Activated CD4-positive, alpha-beta T cell treated with anti-CD3 and anti-CD28 coated beads, Interleukin-2, amount 10 ng/mL, durations not matched to agents 24 days and 14 days (primary cell): ENCODE measurements at places on chromosomes 2 and 18. TPM values are rescaled to one million over a fixed set of nuclear protein-coding genes. Genes with fewer than 3 reads are reported as not detected.

GRCh38 chr18:45722899-45723298, 1.1 kb upstream of the SLC14A1 start:
- peak; percentile 91 for DNase-seq
- H3K27me3 ChIP-seq, result peaks cover 31% of the 10 kb centered on the region
- H3K27ac ChIP-seq, result no peak overlapping the region
- no peaks in the 10 kb centered on the region for H3K36me3 ChIP-seq

TBR1 gene
- 0.16 TPM in 1 of 2 replicates, not detected in the other for total RNA-seq

CCDC148 gene
- total RNA-seq, result not detected in 2 replicates

DNA sequence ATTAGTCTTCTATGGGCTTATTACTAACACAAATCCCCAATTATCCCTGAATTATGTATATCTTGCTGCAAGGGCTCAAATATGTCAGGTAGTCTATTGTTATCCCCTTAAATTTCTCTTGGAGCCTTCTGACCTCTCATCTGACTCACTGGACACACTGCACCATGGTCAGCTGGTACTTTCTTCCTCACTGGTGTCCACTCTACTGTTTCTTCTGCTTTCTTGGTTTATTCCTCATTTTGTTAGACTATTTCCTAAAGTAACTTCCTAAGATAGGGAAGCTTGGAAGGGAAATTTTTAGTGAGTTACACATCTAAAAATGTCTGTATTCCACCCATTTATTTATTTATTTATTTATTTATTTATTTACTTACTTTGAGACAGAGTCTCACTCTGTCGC, 26.5 kb downstream of the WDR35 start:
- no peak for DNase-seq
- H3K36me3 ChIP-seq, result peaks cover 2% of the 10 kb centered on the region
- H3K27me3 ChIP-seq, result no peaks in the 10 kb centered on the region
- H3K27ac ChIP-seq, result no peak overlapping the region
- H3K4me1 ChIP-seq, result no peaks in the 10 kb centered on the region

DNA sequence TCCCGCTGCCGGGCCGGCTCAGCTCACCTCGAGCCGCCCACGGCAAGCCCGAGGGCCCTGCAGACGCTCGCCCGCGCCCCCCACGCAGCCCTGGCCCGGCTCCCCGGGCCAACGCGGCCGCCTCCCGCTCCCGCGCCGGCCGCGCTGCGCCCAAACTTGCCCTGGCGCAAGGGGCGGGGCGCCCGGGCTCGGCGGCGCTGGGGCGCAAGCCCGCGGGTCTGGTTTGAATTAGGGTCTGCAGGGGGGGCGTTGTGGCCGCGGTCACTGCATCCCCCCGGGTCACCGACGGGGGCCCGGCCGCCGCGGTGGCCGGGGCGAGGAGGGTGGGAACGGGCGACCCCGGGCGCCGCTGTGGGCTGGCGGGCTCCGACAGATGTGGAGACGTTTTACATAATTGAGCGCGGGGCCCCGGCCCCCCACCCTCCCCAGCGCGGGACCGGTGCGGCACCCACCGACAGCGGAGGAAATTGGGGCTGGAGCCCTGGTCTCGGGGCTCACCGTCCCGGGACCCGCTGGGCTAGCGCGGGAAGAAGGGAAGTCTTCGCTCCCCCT, 690 bp downstream of the SDC1 start:
- H3K27ac ChIP-seq, result no peak overlapping the region
- no peaks in the 10 kb centered on the region for H3K36me3 ChIP-seq
- peaks cover 58% of the 10 kb centered on the region for H3K27me3 ChIP-seq
- H3K4me1 ChIP-seq, result peaks cover 5% of the 10 kb centered on the region

RAPGEF4 gene
- total RNA-seq, result 0.14 and 0.37 TPM in 2 replicates

EFHD1 gene
- total RNA-seq, result 0.31 and 0.49 TPM in 2 replicates

SALL3 gene
- not detected in 2 replicates for total RNA-seq

- H3K4me3 ChIP-seq, result peak overlapping the region; percentile 83
- H3K27ac ChIP-seq, result peak overlapping the region; percentile 86
- peak; percentile 79 for DNase-seq
- peaks cover 43% of the 10 kb centered on the region for H3K36me3 ChIP-seq
- no peaks in the 10 kb centered on the region for H3K27me3 ChIP-seq
These were observed 22.8 kb downstream of the ZSCAN30 start for GRCh38 chr18:35267161-35267651.

GRCh38 chr2:152499896-152500735, 165.1 kb downstream of the FMNL2 start:
- no peak overlapping the region for H3K27ac ChIP-seq
- no peaks in the 10 kb centered on the region for H3K27me3 ChIP-seq
- peaks cover 6% of the 10 kb centered on the region for H3K4me1 ChIP-seq
- no peak for DNase-seq
- H3K4me3 ChIP-seq, result no peak overlapping the region
- H3K36me3 ChIP-seq, result no peaks in the 10 kb centered on the region

DNA sequence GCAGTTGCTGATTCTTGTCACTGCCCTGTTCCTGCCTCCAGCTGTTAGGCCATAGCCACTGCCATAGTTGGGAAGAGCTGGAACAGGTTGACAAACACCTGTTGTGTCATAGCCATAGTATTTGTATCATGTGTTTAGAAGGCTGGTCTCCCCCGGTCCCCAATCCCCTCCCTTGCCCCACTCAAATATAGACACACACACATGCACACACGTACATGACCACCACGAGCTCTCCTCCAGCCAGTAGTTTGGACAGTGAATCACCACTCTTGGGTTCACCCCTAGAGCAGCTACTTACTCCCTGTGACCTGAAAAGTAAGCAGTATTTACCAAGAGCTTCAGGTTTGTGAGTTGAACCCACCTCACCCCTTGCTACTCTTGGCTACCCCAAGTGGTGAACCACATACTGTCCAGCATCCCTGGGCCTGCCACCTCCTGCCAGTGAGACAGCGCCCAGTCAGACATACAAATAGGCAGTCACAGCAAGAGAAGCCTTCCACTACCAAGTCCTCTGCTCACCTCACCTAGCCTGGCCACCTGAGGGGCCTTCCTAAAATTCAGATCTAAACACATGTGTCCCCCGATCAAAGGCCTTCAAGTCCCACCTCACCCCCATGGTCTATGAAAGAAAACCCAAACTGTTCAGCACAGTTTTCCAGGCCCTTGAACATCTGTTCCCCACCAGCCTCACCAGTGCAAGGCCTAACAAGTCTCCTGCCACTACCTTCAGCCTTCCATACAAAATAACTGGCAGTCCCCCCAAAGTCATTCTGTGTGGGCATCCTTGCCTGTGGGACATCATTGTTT, 7.1 kb downstream of the PCBP1 start:
- no peak for DNase-seq
- peaks cover 50% of the 10 kb centered on the region for H3K4me1 ChIP-seq
- peak overlapping the region; percentile 88 for H3K4me3 ChIP-seq
- H3K27me3 ChIP-seq, result no peaks in the 10 kb centered on the region
- H3K27ac ChIP-seq, result peak overlapping the region; percentile 96

MSTN gene
- not detected in 2 replicates for total RNA-seq

TCF4 gene
- 1.6 and 2.6 TPM in 2 replicates for total RNA-seq

GRCh38 chr18:62437235-62438017, 85.4 kb upstream of the ZCCHC2 start:
- H3K36me3 ChIP-seq, result no peaks in the 10 kb centered on the region
- H3K27ac ChIP-seq, result no peak overlapping the region
- H3K27me3 ChIP-seq, result peaks cover 14% of the 10 kb centered on the region
- H3K4me3 ChIP-seq, result no peak overlapping the region
- DNase-seq, result no peak

- H3K4me1 ChIP-seq, result no peaks in the 10 kb centered on the region
- H3K27ac ChIP-seq, result no peak overlapping the region
- DNase-seq, result peak; percentile 37
These were observed 14.8 kb downstream of the DYNC2LI1 start for GRCh38 chr2:43788646-43789045.

DNA sequence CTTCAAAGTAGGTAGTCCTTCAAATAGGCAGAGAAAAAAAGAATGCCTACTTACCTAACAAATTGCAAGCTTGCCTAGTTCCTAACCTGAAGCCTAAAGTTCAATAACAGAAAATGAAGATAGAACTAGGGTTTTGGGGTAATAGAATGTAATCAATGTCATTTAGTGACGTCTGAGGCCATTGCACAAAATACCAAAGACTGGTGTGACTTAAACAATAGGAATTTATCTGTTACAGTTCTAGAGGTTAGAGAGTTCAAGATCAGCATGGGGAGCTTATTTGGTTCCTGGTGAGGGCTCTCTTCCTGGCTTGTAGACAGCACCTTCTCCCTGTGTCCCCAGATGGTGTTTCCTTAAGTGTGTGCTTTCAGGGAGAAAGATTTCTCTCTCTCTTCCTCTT, 4.7 kb upstream of the NPC1 start:
- peaks cover 6% of the 10 kb centered on the region for H3K27me3 ChIP-seq
- no peak overlapping the region for H3K4me3 ChIP-seq
- H3K36me3 ChIP-seq, result no peaks in the 10 kb centered on the region
